ENCODE measurements at places on chromosomes 11 and 22.
A peak's percentile ranks its signal among the peaks of the same experiment; 100 is the strongest.

DNA sequence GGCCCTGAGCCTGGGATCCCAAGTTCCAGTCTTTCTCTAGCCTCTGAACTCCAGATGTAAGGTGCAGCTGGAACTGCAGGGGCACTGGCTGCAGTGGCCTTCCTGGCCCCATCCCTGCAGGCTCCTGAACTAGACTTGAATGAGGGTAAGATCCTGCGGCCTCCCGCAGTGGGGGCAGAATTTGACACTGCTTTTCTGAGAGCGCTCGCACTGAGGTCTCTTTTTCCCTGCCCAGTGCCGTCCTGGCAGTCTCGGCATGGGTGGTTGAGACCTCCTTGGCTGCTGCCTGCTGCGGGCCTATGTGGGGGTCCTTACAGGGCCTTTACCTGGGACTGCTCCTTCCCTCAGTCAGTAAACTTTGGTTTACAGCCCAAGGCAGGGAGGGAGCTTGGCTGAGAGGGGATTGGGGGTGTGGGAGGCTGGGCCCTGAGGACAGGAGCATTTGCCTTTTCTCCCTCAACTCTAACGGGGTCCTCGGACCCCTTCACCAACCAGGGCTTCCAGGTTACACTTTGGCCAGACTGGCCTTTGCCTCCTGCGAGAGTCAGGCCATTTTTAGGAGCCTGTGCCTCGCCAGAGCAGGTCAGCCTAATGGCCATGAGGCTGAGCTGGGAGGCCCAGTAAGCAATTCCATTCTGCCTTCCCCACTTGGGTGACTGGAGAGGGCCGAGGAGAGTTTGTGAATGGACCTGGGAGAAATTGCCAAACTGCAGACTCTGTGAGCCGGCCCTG is 35.4 kb downstream of the FAM83F start:
- no peak for DNase-seq

- no peak for DNase-seq
These were observed 257.6 kb downstream of the LUZP2 start for GRCh38 chr11:24754406-24754805.

- no peak for DNase-seq
These were observed 227.4 kb downstream of the CADM1 start for GRCh38 chr11:115276799-115277198.

GRCh38 chr11:79694368-79694767 is 253.5 kb upstream of the TENM4 start:
- no peak for DNase-seq

- DNase-seq, result no peak
These were observed 17.8 kb upstream of the OAF start for GRCh38 chr11:120192831-120193625.

DNA sequence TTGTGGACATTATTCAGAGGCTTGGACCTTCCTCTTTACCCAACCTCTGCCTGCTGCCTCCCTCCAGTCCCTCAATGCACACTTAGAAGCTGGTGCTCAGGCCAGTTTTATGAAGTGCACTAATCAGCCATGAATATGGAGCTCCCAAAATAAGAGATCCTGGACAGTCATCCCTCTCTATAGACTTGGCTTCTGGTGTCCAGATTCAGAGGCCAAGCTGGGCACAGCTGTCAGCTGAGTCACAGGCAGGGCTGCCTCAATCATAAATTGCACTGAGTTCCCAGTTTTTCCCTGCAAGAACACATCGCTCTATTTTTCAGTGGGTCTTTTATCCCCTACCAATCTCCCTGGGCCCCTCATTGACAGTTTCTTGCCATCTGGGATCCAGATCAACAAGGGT is 161.7 kb upstream of the CADM1 start:
- no peak for DNase-seq

- DNase-seq, result no peak
These were observed 10.1 kb downstream of the MCM5 start for GRCh38 chr22:35409783-35410662.

- no peak for DNase-seq
These were observed 1002.7 kb downstream of the BRD1 start for GRCh38 chr22:48824712-48825651.

DNA sequence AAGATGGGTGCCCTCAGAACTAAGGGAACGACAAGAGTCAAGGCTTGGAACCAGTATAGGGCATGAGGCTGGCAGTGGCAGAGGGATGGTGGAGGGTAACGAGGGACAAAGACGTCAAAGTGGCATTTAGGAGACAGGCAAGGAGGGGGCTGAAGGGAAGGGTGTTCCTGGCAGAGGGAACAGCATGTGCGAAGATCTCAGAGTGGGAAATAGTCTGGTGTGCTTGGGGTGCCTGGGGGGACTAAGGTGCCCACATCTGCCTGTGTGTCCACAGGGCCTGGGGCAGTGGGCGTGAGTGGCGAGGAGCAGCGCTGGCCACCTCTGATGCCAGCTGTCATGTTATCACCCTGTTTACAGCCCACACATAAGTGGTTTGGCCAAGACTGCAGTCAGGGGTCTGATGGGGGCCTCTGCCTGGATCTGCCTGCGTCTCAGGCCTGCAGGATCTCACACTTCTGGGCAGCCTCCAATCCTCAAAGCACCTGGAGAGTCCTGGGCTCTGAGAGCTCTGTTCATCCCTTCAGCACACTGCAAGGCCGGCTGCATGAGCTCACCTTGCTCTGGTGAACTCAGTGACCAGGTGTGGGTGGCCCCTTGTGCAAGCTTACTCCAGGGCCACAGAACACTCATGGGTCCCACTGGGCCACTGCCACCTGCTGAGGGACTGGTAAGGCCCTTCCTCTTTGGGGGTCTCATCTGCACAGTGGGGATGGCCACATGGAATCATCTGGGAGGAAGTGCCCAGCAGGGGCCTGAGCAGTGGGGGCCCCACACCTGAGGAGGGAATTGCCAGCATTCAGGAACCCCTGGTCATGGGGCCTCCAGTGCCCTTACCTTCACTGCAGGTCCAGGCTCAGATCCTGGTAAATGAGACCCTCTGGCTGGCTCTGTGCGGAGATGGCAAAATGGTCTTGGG is 89.7 kb upstream of the SHISAL1 start:
- DNase-seq, result no peak

- no peak for DNase-seq
These were observed 89.0 kb downstream of the FEZ1 start for GRCh38 chr11:125407046-125407445.

DNA sequence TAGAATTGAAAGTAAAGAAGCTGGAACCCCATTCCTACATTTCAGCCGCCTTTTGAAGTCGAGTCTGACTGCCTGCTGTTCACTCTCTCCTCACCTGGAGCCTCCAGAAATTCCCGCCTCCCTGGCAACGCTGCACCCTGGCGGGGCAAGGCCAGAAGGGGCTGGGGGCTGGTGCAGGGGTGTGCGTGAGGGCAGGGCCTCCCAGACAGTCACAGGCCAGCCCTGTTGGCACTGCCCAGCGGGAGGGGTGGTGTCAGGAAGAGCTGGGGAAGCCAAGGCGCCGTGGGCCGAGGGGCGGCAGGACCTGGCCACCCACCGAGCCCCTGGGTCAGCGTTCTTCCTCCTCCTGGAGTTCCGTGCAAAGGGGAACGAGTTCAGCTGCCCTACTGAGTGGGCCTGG is 123.2 kb downstream of the KCNQ1OT1 start:
- no peak for DNase-seq

DNA sequence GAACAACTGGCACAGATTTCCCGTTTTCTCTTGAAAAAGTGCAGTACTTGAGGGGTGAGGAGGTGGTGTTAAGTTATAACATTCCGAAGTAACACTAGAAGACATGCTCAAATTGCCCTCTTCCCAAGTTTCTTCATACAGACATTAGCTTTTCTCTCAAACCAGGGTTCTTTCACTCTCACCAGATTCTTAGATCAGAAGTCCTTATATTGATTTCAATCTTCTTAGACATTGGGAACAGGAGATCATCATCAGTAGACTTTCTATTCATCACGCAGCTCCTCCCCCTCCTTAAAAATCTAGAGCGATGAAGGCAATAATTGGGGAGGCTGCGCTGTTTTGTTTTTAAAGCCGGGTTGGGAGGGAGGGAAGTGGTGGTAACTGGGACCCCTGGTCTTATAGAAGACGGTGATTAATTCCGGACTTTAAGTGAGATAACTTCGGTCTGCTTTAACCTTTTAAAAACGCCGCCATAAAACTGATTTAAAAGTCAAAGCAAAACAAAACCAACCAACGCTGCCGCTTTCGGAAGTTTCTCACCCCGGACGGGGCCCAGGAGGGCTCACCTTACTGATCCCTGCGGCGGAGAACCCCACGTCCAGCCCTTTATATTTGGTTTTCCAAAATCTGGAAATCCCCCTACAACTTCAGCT is 665 bp downstream of the USP28 start:
- peak; percentile 13 for DNase-seq

DNA sequence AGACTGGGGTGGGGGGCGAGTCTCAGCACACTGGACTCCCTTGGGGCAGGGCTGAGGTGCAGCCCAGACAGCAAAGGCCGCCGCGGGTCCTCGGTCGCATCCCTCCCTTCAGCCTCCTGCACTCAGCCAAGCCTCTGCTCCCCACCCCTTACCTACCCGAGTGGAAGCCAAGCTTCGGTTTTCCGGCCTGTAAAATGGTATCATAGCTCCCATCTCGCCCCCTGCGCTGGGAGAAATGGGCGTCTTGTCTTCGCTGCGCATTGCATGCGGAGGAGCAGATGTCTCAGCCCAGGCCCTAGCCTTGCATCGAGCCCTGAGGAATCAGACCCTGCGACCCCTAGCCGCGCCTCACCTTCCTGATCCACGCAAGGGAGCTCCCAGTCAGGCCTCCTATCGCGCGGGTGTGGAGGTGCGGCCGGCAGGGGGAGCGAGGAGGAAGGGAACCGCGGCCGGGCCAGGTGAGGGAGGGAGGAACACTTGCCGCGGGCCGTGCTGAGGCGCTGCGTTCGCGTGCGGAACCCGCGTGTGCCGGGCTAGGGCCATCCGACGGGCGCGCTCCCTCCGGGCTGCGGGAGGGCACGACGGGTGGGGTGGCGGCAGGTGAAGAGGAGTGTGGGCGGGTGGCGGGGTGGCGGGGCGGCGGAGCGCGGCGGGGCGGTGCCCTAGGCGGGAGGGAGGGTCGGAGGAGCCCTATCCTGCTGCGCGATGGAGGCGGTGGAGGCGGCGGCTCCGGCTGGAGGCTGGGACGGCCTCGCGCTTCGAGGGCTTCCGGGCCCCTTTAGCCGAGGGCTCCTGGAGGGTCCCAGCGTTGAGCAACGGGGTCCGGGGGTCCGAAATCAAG is 4.1 kb upstream of the TBX1 start:
- peak; percentile 35 for DNase-seq

GRCh38 chr22:21688706-21689381 is 23.0 kb downstream of the PPIL2 start:
- DNase-seq, result no peak

GRCh38 chr11:104700609-104701008 is 197.7 kb downstream of the CASP12 start:
- DNase-seq, result no peak

- DNase-seq, result no peak
These were observed 28.9 kb downstream of the CELSR1 start for GRCh38 chr22:46508491-46508999.

DNA sequence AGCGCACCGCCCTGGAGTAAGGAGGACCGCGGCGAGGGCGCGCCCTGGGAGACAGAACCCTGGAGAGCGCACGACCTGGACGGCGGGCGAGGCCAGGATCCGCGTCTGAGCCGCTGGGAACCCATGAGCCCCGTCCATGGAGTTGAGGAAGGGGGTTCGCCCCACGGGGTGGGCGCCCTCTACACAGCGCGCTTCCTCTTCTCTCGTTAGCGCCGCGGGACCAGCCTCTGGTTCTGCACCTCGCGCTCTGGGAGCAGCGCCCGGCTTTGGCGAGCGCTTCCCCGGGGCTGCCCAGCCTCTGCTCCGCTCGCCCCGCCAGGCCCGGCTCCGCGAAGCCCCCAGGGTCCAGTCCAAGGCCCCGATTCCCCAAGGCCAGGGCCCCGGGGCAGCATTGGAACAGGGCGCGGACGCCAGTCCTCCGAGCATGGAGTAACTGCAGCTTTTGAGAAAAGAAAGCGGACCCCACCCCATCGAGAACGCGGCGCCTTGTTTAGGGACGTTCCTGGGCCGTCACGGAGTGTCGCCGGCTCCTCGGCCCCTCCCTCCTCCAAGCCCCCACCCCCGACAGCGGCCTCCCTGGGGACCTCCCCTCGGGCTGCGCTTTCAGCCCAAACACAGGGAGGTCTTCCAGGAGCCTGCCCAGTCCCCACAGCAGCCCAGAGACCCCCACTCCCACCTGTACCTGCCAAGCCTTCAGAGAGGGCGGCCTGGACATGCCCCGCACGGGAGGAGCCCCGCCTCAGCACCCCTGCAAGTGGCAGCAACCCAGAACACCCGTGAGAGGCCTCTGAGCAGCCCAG is 56.2 kb downstream of the BRD1 start:
- no peak for DNase-seq

DNA sequence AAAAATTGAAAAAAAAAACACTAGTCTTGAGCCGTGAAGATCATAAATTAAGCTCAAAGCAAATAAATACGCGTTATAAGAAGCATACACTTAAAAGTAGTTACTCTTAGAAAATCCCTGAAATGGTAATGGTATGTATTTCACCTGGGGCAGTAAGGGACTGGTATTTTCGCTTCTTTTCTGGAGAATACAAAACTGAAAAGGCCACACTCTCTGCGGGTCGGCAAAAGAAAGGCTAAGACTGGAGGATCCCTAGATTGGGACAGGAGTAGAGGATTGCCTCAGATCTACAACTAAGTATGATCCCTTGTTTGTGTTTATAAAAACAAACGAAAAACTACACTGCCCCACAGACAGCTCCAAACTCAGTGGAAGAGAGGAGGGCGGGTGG is 617 bp downstream of the TSG101 start:
- no peak for DNase-seq

DNA sequence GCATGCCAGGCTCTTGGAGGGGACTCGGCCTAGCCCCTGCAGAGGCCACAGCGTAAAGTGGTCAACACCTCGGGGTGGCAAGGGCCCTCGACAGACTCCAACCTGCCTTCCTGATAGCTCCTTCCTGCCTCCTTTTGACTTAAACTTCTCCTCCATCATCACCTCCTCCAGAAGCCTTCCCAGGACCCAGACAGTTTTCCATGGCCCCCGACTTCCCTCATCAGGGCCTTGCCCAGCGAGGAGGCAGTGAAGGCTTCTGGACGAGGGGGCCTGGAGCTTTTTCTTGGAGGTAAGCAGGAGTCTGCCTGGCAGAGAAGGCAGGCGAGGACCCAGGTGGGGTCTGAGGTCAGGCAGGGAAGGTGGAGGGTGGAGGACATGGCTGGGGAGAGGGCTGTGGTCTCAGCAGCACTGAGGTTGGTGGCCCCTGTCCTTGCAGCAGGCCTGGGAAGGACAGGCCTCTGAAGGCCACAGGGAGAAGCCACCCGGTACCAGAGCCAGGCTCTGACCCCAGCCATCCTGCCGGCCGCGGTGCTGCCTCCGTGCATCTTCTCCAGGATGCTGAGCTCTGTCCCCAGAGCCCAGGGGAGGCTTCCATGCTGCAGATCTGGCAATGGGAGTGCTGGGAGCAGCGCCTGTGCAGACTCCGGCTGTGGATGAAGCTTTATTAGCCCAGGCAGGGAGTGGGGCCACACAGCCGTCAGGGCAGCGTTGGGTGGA is 81.4 kb downstream of the WNT7B start:
- DNase-seq, result no peak
